ENCODE measurements at places on chromosomes 5 and 9.

DNA sequence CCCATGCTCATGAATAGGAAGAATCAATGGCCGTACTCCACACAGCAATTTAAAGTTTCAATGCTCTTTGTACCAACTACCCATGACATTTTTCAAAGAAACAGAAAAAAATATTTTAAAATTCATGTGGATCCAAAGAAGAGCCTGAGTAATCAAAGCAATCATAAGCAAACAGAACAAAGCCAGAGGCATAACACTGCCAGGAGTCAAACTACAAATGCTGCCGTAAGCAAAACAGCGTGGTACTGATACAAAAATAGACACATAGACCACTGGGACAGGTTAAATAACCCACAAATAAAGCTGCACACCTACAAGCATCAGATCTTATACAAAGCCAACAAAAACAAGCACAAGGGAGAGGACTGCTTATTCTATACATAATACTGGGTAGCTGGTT, 107.7 kb downstream of the CHSY3 start:
- DNase-seq = no peak

DNA sequence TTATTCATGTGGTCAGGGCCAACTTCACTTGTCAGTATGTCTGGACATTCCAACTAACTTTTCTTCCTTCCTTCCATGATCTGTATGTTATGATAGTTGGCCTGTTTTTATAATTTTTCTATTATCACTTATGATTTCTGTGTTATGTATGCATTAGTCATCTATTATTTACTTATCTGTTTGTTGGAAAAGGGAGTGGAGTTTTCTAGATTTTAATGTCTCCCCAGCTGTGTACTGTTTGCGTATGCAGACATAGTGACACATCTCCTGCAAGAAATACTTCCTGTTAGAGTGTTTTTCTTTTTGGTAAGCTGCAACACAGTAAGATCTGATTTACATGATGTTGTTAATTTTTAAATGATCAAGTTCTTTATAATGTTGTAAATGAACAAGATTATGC, 8.7 kb upstream of the INSYN2B start:
- no peak for DNase-seq

GRCh38 chr5:173919443-173919842, 31.3 kb downstream of the CPEB4 start:
- DNase-seq = no peak

DNA sequence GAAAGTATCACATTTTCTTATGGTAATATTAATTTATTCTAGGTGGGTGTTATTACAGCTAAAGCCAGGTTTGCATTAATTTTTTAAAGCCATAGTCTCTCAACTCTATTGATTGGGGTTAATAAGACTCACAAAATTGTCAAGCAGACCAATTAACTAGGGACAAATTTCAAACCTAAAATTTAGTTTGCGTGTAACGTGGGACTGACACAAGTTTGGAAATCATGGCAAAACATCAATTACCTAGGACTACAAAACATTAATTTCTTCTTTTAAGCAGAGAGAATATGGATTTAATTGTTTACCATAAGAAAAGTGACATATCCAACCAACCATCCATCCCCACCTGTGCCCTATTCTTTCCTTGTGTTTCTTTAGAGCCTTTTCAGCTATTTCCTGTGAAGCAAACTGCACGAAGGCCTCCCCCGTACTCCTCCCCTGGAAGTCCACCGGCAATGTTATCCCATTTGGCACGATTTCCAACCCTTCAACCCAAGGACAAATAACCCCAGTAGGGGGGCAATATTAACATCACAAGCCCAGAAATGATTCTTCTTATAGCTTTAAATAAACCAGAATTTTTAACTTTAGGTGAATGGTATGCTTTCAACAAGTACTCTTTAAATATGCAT, 4.4 kb downstream of the HNRNPH1 start:
- DNase-seq = no peak

DNA sequence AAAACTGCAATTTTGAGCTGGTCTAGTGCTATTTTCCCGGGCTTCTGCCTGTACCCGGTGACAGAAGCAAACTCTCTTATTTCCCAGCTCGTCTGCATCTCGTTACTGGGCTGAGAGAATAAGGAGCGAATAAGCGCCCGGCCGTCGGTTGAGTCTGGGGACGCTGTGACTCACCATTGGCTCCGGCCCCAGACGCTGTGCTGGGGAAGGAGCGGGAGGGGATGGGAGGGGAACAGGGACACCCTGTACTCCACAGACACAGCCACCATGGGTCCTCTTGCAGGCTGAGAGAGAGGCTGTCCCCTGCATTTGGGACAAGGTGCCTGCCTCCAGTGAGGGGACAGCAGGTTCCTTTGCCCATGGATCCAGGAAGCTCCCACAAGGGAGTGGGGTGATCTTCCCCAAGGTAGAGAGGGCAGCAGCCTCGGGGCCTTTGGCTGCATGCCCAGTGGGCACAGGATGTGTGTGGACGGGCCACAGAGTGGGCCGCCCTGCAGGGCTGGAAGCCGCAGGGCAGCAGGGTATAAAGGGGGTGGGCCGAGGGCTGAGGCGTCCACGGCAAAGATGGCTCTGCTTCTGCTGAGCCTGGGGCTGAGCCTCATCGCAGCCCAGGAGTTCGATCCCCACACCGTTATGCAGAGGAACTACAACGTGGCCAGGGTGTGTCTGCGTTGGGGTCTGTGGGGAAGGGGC, at the start of gene LCN9:
Gene LCN9, plus strand, starts transcription at position 552 of the 693 bp plus-strand sequence. Its CDS starts 13 bp downstream, at position 565.
- DNase-seq = no peak

GRCh38 chr9:82673919-82674318, 389.0 kb downstream of the RASEF start:
- DNase-seq = no peak

GRCh38 chr5:179217356-179217755, 127.9 kb downstream of the ADAMTS2 start:
- DNase-seq = peak; percentile 25

- DNase-seq = no peak
Measured at GRCh38 chr5:158463938-158464337, 605.0 kb upstream of the CLINT1 start.

- DNase-seq = no peak
Measured at GRCh38 chr9:129779560-129780190, 23.3 kb upstream of the TOR1B start.

Measured in HTR-8/SVneo (cell line).